ENCODE measurements at places on chromosomes 4 and X.

DNA sequence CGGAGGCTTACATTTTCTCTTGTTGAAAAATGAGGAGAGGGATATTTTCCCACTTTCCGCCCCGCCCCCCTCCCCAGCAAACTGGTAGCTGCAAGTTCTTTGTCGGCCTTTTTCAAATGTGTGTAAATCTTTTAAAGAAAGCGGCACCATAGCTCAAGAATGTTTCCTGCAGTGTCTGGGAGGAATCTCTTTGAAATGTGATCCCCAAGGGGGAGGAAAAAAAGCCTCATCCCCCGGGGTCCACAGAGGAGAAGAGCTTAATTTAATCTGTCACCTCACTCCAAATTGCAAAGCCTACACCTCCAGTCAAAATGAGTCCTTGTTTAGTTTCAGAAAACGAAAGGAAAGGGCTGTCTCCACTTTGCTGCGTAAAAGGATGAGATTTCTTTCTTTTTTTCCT is 34.8 kb downstream of the ASMT start:
- no peak for DNase-seq

DNA sequence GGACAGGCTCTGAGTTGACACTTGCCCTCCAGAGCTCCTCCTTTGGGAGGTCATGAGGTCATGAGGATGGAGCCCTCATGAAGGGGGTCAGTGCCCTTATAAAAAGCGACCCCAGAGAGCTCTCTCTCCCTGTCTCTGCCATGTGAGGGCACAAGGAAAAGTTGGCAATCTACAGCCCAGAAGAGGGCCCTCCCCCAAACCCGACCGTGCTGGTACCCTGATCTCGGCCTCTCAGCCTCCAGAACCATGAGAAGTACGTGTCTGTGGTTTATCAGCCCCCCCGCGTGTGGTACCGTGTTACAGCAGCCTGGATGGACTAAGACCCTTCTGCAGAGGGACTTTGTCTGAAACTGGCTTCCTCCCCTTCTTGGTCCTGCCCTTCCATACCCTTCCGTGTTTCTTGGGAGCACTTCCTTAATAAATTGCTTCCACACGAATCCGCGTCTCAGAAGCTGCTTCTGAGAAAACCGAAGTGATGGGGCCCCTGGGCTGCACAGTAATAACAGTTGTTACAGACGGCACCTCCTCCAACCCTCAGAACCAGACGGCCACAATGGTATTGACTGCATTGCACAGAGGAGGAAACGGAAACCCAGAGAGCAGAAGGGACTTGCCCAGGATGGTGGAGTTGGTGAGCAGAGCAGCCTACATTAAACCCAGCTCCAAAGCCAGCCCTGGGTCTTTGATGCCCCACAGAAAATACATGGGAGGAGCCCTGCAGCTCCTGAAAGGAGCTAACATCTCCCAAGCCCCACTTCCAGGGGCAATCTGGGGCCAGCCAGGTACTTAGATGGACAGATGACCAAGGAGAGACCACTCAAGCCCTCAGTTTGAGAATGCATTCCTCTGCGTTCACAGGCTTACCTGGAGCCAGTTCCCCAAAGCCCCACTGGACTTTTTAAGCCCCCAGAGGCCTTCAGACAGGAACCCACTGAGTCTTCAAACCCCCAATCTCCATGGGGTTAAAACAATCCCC is 242.7 kb downstream of the BCOR start:
- DNase-seq: peak; percentile 89

GRCh38 chrX:110396735-110397134 is 38.1 kb downstream of the RTL9 start:
- DNase-seq: no peak

DNA sequence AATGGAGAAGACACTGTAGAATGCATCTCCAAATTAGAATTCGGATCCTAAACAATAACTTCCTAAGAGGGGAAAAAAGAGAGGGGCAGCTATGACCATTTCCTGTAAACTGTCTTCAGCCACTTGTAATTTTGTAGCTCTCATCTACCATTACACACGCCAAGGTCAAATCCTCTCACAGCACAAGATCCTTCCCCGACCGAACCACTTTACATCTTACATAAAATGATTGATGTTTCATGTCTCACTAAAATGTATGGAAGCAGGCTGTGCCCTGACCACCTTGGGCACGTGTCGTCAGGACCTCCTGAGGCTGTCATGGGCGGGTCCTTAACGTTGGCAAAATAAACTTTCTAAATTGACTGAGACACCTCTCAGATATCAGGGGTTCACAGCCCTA is 24.1 kb upstream of the PBDC1 start:
- peak; percentile 78 for DNase-seq

DNA sequence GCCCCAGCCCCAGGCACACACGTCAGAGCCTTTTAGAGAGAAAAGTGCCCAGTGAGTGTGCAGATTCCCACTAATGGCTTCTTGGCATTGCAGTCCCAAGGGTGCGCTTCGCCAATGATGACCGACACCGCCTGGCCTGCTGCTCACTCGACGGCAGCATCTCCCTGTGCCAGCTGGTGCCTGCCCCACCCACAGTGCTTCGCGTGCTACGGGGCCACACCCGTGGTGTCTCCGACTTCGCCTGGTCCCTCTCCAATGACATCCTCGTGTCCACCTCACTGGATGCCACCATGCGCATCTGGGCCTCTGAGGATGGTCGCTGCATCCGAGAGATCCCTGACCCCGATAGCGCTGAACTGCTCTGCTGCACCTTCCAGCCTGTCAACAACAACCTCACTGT is 2.9 kb downstream of the WDR13 start:
- no peak for DNase-seq

Data from activated effector memory CD4-positive, alpha-beta T cell treated with anti-CD3 and anti-CD28 coated beads, Interleukin-2, amount 50 U/mL, for 16 hours (primary cell).